Parietal lobe (tissue), 2 donors: ENCODE measurements at places on chromosomes 12 and 14. TPM values are rescaled to one million over a fixed set of nuclear protein-coding genes. Genes with fewer than 3 reads are reported as not detected.

FAM222A gene
- 5.9 TPM for total RNA-seq

KRT6C gene
- total RNA-seq = not detected

KLRC3 gene
- 0.63 TPM for total RNA-seq

NOS1 gene
- total RNA-seq = 4.4 TPM

TSPAN8 gene
- not detected for total RNA-seq
